H1 (cell line): ENCODE measurements at places on chromosomes 6 and 20.

DNA sequence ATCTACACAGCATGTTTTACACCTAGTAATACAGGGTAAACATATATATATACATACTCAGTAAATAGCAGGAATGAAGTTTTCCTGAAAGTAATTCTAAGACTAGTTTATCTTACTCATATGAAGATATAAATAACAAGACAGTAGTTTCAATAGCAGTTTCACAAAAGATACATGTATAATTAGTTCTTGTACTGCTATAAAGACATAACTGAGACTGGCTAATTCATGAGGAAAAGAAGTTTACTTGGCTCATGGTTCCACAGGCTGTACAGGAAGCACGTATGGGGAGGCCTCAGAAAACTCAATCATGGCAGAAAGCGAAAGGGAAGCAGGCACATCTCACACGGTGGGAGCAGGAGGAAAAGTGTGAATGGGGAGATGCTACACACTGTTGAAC, 16.9 kb downstream of the RARS2 start:
- no peak for DNase-seq

GRCh38 chr20:17969278-17969883, 563 bp downstream of the MGME1 start:
- no peak for DNase-seq

DNA sequence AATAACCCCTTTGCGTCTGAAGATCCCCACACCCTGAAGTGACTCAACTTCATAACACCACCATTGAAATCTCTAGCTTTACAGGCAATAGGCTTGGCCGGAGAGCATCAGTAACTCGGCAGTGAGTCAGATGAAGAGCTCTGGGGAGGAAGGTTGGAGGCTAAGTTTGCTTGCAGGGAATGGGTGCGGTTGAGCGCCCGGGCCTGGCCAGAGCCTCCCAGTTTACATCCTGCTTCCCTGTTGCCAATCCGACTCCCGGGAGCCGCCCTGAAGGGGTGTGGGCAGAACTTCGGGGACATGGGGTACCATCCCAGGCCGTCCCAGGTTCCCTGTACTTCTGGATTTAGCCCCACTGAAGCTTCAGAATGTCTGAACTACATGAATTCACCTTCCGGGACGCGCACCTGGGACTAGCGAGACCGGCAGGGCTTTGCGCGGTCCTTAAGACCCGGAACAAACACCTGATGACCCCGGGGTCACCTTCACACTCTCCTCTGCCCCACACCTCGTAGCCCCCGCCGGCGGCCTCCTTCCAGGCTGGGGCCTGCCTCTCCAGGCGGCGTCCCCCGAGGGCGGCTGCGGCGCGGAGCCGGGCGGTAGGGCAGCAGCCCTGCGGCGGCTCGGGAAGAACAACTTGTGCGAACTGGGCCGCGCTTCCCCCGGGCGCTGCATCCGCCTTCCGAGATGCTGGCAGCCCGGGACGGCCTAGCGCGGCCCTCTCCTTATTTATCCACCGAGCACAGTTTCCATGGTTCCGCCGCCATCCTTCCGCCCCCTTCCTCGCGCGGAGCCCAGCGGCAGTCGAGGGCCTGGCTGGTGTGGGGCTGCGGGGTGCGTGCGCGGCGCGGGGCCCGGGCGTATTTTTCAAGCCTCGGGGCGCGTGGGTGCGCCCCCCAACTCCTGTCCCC, 56.6 kb upstream of the RREB1 start:
- no peak for DNase-seq

- no peak for DNase-seq
These were observed 12.7 kb upstream of the GSTA3 start for GRCh38 chr6:52922161-52922560.

DNA sequence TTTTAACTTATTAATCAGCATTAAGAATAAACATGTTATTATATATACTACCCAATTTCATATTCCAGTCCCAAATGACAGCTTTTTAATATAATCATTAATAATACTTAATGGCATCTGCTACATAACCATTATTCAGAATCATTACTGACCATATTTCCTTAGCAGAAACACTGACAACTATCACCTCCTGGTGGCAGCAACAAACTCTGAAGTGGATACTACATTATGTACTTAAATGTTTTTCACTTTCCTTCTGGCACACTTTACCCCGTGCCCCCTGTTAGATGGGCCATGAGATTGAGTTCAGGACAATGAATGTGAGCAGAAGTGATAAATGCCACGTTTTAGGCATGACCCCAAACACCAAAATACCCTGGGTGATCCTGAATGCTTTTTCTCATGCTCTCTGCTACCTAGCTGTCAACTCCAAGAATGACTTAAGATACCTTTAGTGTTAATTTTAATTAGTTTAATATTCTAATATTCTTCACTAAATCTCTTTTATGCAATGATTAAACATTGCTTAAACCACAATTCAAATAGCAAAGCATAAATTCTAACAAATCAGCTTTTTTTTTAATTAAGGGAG, 77.1 kb downstream of the LMBRD1 start:
- no peak for DNase-seq

GRCh38 chr6:27770724-27771123, 141.5 kb downstream of the OR2B2 start:
- no peak for DNase-seq

DNA sequence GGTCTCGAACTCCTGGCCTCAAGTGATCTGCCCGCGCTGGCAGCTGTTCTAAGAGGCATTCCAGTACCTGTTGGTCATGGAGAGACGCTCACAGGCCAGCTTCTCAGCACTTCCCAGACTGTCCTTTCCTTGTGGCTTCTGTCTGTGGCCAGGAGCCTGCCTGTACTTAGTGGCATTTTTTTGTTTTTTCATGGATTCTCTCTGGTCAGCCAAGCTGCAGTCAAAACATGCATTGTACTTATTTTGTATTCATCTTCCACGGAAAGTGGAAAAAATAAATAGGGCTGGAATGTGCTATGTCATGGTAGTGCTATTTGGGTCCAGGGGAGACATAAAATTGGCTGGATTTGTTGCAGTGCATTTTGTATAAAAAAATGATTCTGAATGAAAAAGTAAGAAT, 29.1 kb downstream of the ZDHHC14 start:
- no peak for DNase-seq
